ENCODE measurements at places on chromosomes 12 and 14.
A peak's percentile ranks its signal among the peaks of the same experiment; 100 is the strongest.

- DNase-seq = no peak
Observed at GRCh38 chr12:106994579-106995220, 7.8 kb upstream of the MTERF2 start.

DNA sequence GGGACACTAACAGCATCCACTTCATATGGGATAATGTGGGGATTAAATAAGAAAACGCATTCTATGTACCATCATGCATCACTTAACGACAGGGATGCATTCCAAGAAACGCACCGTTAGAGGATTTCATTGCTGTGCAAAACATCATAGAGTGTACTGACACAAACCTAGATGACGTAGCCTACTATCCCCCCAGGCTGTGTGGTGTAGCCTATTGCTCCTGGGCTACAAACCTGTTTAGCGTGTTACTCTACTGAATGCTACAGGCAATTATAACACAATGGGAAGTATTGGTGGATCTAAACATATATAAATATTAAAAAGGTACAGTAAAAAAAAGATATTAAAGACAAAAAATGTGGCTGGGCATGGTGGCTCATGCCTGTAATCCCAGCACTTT lies 230.6 kb downstream of the KSR2 start:
- no peak for DNase-seq

DNA sequence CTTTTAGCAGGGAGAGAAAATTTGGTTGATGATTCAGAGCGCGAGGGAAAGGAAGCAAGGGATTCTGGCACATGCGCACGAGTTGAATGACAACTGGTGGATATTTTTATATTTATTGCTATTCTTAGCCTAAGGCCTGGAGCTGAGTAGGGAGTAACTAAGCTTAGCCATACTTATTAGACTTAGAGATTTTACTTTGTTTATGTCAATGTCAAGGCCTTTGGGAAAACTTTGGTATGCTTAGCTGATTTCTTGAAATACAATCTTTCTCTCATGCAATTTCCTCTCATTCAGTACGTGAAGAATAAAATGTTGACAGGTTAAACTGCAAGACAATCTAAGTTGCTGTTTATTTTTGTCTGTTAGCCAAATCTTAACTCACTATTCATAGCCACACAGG lies 101.1 kb downstream of the CRADD start:
- no peak for DNase-seq

DNA sequence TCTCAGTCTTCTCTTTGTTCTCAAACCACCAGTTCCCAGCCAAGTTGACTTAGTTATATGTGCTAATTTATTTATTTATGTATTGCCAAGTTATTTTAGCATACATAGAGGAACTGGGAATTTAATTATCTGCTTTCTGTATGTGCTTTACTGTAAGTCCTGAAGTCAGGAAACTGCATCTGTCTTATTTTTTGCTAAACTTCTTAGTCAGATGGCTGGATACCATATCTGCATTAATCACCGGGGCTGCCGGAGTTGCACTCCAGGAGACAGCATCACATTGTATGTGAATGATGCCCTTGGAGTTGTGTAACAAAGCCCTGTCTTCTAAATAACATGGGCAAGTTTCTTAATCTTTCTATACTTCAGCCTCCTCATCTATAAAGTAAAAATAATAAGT lies 96.2 kb downstream of the MON2 start:
- no peak for DNase-seq

DNA sequence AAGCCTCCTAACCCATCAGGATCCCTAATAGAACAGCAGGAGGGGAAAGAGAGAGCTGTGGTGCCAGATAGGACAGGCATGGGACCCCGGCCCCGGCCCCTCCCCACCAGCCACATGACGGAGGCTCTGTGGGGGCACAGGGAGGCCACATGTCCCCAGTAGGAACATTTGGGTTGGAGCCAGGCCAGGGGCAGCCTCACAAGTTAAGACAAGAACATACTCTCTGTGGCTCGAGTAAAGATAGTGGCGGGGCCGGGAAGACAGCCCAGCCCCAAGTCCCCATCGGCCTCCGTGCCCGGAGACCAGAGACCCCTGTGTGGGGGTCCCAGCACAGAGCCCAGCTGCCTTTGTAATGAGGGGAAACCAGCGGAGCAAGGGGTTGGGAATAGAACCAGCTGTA lies 78.6 kb upstream of the GALNT9 start:
- DNase-seq = no peak

GRCh38 chr14:88983755-88984154 lies 159.3 kb downstream of the TTC8 start:
- no peak for DNase-seq

GRCh38 chr12:131095826-131096680 lies 142.3 kb downstream of the ADGRD1 start:
- no peak for DNase-seq

DNA sequence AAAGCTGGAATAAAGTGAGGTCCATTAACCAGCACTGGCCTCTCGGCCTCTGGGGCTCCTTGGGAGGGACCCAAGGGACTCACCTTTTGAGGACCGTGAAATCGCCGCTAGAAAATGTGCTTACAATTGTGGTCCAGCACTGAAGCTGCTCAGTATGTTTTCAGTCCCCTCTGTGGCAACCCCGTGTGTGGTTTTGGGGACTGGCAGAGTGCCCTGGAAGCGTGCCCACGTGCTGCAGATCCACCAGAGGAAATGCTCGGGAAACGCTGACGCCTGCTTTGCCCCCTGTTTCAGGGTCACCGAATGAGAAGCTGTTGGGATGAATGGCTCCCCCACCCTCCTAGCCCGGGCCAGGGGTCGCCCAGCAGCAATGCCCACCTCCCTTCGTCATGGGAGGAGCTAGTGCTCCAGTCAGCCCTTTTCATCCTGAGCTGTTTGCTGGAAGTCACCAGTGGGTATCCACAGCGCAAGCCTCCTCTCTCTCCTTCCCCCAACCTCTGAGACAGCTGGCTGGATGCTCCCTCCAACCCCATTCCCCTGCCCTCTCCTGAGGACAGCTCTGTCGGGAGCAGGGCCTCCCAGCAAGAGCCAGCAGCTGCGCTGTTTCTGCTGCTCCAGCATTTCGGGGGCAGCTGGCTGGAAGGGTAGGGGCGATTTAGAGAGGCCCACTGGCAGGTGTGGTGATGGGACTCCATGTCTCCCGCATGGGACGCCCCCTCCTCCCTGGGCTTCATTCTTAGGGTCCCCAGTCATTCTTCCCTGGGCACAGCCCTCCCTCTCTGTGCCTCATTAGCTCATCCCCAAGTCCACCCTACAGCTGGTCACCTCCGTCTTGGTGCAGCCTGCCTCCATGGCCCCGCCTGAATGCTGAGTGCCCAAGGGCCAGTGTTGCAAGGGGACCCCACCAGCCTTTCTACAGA lies 33.2 kb upstream of the PPP1R13B start:
- peak; percentile 60 for DNase-seq

GRCh38 chr12:132972374-132972773 lies 13.8 kb upstream of the ZNF26 start:
- DNase-seq = no peak

GRCh38 chr14:92516966-92517506 lies 3.5 kb downstream of the RIN3 start:
- DNase-seq = no peak

DNA sequence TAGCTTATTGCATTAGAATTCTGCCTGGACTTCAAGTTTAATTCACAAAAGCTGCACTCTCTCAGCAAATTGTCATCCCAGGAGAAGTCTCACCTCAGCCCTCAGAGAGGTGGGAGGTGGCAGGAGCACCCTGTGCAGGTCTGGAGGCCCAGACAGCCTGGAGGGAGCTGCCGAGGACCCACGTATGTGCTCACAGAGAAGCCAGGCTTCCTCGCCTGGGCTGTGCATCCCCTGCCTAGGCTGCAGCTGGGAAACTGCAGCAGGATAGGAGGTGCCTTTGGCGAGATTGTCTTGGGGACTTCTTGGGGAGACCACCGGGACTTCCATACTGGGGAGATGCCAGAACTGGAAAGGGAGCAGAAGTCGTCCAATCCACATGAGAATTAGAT lies 8.8 kb downstream of the CPNE6 start:
- DNase-seq = peak; percentile 61

DNA sequence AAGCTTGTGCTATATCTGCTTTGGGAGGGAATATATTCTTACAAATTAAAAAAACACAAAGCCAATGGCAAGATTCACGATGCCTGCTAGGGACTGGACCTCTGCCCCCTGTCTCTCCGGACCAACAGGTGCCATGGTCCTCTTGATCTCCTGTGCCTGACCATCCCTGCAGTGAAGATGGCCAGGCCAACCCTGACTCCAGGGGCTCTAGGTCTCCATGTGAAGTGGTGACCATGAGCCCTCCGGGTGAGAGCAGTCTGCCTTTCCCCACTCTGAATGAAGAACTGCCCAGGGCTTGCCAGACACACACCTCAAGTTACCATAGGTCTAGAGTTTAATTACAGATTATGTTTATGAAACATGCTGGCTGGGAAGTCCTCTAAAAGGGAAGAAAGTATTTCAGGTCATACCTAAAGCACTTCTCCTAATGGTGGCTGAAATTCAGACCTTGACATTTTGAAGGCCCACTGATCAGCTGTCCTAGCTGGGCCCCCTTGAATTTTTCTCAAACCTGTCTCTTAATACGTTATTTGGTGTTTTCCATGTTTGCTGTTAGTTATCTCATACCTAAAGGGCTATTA lies 1.4 kb downstream of the ARHGDIB start:
- no peak for DNase-seq

- peak; percentile 60 for DNase-seq
Observed at GRCh38 chr12:68374307-68374982, 42.3 kb upstream of the MDM1 start.

DNA sequence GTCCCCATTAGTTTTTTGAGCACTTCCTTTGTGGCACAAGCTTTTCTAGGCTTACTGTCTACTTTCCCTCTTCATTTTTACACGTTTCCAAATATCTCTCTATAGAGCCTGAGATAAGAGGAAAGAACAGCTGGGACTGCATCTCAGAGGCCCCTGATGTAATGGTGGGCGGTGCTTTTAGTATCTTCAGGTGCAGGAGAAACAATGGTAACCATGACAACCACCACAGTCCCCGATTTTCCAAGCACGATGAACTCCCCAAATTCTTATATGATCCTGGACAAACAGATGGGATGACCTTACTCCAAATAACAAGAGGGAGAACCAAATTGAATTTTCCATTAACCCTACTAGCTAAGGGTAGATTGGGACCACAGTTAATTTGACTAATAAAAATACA lies 103.3 kb downstream of the AEBP2 start:
- no peak for DNase-seq

DNA sequence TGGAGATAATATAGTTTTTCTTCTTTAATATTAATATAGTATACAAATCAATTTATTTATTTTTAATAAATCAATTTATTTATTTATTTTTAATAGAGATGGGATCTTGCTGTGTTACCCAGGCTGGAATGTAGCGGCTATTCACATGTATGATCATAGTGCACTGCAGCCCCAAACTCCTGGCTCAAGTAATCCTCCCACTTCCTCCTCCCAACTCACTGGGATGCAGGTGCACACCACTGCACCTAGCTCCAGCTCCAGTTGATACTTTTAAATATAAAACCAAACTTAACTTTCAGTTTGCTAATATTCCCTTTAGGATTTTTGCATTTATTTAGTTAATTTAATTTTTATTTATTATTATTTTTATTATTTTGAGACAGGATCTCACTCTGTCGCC lies 8.6 kb downstream of the GOLGA5 start:
- no peak for DNase-seq

DNA sequence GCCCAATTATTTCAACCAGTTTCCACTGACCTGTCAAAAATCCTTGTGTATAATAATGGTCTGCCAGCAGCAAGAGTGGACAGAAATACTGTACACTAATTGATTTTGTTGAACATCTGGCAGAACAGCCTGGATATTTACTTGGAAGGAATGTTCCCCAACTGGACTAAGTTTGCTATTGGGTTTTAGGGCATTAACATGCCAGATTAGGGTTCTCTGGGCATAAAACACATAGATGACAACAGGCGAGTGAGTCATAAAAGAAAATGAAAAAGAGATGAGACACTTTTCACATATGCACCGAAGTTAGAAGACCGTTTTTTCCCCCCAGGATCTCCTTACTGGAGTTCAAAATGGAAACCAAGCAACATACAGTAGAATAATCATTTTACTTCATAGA lies 236.3 kb upstream of the NAV3 start:
- DNase-seq = no peak

DNA sequence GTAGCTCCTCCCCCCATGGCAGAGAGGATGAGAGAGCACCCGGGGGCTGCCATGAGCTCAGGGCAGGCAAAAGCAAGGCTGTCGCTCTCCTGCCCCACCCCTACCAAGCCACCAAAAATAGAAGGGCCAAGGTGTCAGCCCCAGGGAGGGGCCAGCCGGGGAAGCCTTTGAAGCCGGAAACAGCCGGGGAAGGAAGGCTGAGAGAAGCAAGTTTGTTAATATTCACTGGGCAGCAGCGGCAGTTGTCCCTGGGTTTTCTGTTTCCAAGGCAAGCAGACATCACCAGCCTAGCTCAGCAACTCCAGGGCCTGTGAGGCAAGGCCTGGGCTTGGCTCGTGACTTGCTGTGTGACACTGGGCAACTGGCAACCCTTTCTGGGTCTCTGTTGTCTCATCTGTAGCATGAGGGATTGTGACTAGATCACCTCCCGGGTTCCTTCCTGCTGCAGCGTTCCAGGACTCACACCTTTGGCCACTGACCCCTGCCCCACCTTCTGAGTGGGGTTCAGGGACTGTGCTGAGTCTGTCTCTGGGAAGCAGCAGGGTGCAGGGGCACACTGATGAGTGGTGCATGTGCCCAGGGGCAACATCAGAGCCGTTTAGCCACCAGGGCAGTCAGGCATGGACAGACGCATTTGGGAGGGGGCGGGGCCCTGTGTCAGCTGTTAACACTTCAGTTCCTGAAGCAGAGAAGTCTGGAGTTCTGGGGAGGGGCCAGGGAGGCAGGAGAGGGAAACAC lies 24.3 kb downstream of the SYNDIG1L start:
- peak; percentile 12 for DNase-seq

DNA sequence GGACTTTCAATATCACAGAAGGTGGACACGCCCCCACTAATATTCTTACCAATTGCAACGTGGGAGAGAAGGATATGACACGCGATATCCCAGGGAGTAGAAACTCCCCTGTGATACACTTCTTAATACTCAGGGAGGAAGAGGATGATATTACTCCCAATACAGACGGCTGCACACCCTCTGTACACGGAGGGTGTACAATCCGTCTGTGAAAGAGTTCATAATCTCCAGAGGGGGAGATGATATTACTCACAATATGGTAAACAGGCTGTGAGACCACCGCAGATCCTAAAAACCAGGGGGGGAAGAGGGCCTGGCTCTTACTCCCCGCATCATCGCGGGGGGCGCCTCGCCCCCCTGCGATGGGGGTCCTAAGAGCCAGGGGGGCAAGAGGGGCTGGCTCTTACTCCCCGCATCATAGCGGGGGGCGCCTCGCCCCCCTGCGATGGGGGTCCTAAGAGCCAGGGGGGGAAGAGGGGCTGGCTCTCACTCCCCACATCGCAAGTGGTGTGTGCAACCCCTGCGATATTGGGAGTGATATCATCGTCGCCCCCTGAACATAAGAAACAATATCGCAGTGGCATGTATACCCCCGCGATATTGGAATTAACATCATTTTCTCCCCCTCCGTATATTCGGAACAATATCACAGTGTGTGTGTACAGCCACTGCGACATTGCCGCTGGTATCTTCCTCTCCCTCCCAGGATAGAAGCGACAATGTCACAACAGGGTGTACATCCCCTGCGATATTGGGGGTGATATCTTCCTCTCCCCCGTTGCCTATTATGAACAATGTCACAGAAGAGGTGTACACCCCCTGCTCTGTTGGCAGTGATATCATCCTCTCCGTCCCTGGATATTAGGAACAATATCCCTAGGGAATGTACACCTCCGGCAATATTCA lies 8.9 kb upstream of the CLEC6A start:
- no peak for DNase-seq

- peak; percentile 90 for DNase-seq
Observed at GRCh38 chr12:49293056-49293956, 1.6 kb upstream of the PRPH start.

- DNase-seq = no peak
Observed at GRCh38 chr14:104805941-104806624, 5.2 kb downstream of the ZBTB42 start.

All from NCI-H69 (cell line).